ENCODE measurements at places on chromosomes 3 and 15. TPM values are rescaled to one million over a fixed set of nuclear protein-coding genes. Genes with fewer than 3 reads are reported as not detected.

GRCh38 chr3:127671523-127672428 is 976 bp upstream of the ABTB1 start:
- no peaks in the 10 kb centered on the region for H3K36me3 ChIP-seq
- H3K4me1 ChIP-seq: peaks cover 43% of the 10 kb centered on the region
- no peak for DNase-seq
- H3K4me3 ChIP-seq: peak overlapping the region; percentile 91

The IL5RA gene
- total RNA-seq: not detected

DNA sequence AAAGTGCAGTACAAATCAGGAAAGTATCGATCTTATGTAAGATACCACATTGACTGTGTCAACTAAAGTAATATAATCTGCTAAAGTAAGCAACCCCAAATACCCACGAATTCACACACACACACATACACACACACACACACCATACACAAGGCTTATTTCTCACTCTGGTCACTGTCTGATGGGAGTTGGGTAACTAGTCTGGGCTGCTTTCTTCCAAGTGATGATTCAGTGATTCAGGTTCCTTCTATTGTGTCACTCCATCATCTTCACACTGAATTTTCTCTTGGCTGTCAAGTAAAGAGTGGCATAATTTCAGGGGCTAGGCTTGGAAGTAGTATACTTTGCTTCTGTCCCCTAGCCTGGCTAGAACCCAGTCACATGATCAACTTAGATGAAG is 104.8 kb upstream of the CCDC54 start:
- H3K27ac ChIP-seq: no peak overlapping the region
- no peaks in the 10 kb centered on the region for H3K4me1 ChIP-seq
- H3K36me3 ChIP-seq: no peaks in the 10 kb centered on the region
- DNase-seq: no peak
- no peak overlapping the region for H3K4me3 ChIP-seq

DNA sequence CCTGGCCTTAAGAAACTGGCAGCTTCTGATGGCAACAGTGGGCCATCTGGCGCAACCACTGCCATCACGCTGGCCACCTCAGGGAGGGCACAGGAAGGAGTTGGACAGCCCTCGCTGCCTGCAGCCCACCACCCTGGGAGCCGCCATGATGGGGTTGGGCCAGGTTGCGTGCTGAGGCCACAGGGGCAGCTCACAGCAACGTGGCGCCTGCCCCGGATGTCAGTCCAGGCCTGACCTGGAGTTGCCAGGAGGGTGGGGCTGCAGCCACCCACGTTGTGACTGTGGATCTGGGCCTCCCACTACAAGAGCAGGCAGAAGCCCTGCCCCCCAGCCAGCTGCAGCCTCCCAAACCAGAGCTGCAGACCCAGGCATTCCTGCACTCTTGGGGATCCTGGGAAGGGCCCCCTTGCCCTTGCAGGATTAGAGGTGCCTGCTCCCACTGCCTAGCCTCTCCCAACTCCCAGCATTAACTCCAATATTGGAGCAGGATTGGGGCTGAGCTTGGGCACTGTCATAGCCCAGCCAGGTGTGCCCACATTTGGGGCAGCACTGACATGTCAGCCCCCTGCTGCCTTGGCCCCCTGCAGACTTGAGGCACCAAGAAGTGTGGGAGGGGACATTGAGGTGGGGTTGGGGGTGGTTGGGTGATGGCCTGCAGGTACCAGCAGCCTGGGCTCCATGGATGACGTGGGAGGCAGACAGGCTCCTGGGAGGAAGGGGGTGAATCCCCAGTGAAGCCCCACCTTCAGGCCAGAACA is 468.9 kb upstream of the CCDC54 start:
- no peak overlapping the region for H3K27ac ChIP-seq
- no peak overlapping the region for H3K4me3 ChIP-seq
- H3K27me3 ChIP-seq: no peaks in the 10 kb centered on the region
- no peaks in the 10 kb centered on the region for H3K4me1 ChIP-seq
- no peak for DNase-seq

DNA sequence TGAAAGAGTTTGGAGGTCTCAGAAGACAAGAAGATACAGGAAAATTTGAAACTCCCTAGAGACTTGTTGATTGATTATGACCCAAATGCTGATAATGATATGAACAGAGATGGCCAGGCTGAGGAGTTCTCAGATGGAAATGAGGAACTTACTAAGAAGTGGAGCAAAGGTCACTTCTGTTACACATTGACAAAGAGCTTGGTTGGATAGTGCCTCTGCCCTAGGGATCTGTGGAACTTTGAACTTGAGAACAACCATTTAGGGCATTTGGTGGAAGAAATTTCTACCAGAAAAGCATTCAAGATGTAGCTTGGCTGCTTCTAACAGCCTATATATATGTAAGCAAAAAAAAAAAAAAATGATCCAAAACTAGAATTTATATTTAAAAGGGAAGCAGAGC is 48.9 kb upstream of the NAALADL2 start:
- no peak overlapping the region for H3K4me3 ChIP-seq
- DNase-seq: no peak
- no peaks in the 10 kb centered on the region for H3K27me3 ChIP-seq
- no peaks in the 10 kb centered on the region for H3K4me1 ChIP-seq
- no peak overlapping the region for H3K27ac ChIP-seq
- no peaks in the 10 kb centered on the region for H3K36me3 ChIP-seq

- no peak for DNase-seq
- H3K4me1 ChIP-seq: peaks cover 9% of the 10 kb centered on the region
- no peaks in the 10 kb centered on the region for H3K27me3 ChIP-seq
Observed at GRCh38 chr3:153210146-153210545, 48.1 kb downstream of the RAP2B start.

DNA sequence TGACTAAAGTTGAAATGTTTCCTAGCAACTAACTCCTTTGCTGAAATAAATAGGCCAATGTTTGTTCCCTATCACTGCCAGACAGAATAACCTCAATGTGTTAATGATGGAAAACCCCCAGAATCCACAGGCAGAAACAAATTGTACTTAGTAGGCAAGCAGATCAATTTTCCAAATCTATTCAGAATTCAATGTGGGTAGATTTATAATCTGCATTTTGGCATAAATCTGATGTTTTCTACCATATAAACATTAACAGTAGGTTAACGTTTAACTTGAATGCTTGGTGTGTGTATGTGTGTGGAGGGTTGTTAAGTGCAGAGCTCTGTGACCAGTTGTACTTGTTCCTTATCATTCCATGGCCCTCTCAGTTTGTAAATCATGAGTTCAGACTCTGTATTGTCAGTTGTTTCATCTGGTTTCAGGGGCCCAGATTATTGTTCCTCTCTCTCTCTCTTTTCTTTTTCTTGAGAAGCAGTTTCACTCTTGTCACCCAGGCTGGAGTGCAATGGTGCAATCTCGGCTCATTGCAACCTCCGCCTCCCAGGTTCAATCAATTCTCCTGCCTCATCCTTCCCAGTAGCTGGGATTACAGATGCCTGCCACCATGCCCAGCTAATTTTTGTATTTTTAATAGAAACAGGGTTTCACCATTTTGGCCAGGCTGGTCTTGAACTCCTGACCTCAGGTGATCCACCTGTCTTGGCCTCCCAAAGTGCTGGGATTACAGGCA is 32.8 kb downstream of the PLSCR1 start:
- H3K27me3 ChIP-seq: no peaks in the 10 kb centered on the region
- no peak overlapping the region for H3K27ac ChIP-seq
- no peak for DNase-seq
- no peaks in the 10 kb centered on the region for H3K36me3 ChIP-seq
- peaks cover 8% of the 10 kb centered on the region for H3K4me1 ChIP-seq
- no peak overlapping the region for H3K4me3 ChIP-seq

GRCh38 chr3:156819842-156820691 is 6.1 kb upstream of the LEKR1 start:
- H3K27ac ChIP-seq: no peak overlapping the region
- no peak overlapping the region for H3K4me3 ChIP-seq

The SIDT1 gene
- 44.0 TPM for total RNA-seq

- no peak overlapping the region for H3K4me3 ChIP-seq
- H3K36me3 ChIP-seq: no peaks in the 10 kb centered on the region
- H3K27ac ChIP-seq: no peak overlapping the region
- no peaks in the 10 kb centered on the region for H3K27me3 ChIP-seq
Observed at GRCh38 chr3:159322322-159322939, 520.6 kb downstream of the MFSD1 start.

The CKMT1B gene
- 29.7 TPM for total RNA-seq

- H3K4me3 ChIP-seq: no peak overlapping the region
Observed at GRCh38 chr15:74032606-74033561, 38.4 kb downstream of the PML start.

The BUB1B gene
- 5.6 TPM for total RNA-seq

DNA sequence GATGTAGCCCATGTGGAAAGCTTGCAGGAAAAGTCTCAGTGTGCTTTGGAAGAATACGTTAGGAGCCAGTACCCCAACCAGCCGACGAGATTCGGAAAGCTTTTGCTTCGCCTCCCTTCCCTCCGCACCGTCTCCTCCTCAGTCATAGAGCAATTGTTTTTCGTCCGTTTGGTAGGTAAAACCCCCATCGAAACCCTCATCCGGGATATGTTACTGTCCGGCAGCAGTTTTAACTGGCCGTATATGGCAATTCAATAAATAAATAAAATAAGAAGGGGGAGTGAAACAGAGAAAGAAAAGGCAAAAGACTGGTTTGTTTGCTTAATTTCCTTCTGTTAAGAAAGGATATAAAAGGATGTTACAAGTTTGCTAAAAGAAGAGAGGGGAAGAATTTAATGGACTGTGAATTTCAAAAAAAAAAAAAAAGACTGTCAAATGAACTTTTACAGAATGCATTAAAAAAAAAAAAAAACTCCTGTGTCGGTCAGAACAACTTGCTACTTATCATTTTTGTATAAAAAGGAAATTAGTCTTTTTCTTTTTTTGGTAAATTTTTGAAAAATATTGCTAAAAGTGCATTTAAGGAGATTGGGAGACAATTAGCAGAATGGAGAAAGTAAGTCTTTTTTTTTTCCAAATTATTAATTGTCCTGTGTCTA is 7.0 kb downstream of the NR2F2 start:
- H3K27ac ChIP-seq: peak overlapping the region; percentile 99
- H3K4me1 ChIP-seq: peaks cover 4% of the 10 kb centered on the region
- no peak for DNase-seq
- H3K36me3 ChIP-seq: no peaks in the 10 kb centered on the region

The CCR2 gene
- total RNA-seq: 1.2 TPM

DNA sequence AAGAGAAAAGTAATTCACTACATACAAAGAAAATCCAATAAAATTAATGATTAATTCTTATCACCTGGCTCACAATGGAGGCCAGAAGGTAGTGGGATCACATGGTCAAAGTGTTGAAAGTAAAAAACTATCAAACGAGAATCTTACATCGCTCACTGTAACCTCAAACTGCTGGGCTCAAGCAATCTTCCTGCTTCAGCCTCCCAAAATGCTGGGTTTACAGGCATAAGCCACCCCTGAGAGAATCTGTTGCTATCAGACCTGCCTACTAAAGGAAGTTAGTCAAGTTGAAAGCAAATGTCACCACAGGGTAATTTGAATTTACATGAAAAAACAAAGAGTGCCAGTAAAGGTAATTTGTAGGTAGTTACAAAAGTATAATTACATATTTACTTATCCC is 103.3 kb downstream of the PCCB start:
- H3K36me3 ChIP-seq: no peaks in the 10 kb centered on the region
- H3K27me3 ChIP-seq: no peaks in the 10 kb centered on the region
- H3K27ac ChIP-seq: no peak overlapping the region
- no peak for DNase-seq
- no peak overlapping the region for H3K4me3 ChIP-seq

The P2RY1 gene
- total RNA-seq: 17.9 TPM

DNA sequence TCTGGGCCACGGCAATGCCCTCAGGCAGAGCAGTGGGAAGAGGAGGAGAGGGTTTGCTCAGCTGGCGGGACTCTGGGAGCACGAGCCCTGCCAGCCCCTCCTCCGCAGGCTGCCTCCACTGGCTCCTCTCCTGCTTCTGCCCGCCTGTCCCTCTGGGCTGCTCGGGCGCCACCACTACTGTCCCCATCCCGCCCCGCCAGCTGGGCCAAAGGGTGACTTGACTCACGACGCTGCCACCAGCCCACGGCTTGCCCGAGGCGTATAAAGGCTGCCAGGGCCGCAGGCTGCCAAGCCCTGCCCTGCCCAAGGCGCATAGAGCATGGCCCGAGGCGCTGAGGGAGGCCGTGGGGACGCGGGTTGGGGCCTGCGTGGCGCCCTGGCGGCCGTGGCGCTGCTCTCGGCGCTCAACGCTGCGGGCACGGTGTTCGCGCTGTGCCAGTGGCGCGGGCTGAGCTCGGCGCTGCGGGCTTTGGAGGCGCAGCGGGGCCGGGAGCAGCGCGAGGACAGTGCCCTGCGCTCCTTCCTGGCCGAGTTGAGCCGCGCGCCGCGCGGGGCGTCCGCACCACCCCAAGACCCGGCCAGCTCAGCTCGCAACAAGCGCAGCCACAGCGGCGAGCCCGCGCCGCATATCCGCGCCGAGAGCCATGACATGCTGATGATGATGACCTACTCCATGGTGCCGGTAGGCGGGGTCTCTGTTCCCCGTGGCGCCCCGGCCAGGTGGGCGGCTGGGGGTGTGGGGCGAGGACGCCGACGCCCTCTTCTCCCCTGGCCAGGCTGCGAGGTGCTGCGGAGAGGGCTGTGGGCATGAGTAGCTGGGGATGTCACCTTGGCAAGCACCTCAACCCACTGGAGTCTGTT is at the start of gene GLDN:
TSS of gene GLDN (plus strand) at position 290 of the 861 bp plus-strand sequence. CDS start at position 320, 30 bp downstream.
- peak within 1 kb of the TSS; percentile 32 for H3K4me3 ChIP-seq
- no peaks in the 10 kb centered on the region for H3K27me3 ChIP-seq
- no peak for DNase-seq
- no peaks in the 10 kb centered on the region for H3K36me3 ChIP-seq
- H3K4me1 ChIP-seq: peaks cover 14% of the 10 kb centered on the region

The CHRD gene
- total RNA-seq: 32.7 TPM

The DGKG gene
- total RNA-seq: 2.5 TPM

The CTXN2 gene
- not detected for total RNA-seq

DNA sequence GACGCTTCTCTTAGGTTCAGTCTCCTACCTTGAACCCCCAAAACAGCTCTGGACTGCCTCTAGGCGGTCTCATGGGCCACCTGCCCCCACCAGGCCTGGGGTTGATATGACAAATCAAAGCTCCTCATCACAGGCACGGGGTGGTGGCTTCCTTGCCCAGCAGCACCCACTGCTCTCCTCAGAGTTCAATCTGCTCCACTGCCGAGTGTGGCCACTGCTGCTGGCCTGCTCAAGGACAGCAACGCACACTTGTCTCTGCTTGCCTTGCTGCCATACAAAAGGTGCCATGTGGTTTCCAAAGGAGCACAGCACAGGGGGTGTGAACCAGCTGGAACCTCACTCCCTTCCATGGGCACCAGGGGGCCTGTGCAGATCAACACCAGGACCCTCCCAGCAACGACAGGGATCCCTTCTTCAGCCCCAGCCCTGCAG is 10.2 kb downstream of the KBTBD13 start:
- no peaks in the 10 kb centered on the region for H3K27me3 ChIP-seq
- peak overlapping the region; percentile 58 for H3K27ac ChIP-seq
- no peak for DNase-seq
- H3K4me1 ChIP-seq: peaks cover 53% of the 10 kb centered on the region

- H3K27ac ChIP-seq: peak overlapping the region; percentile 47
- H3K4me3 ChIP-seq: no peak overlapping the region
- H3K27me3 ChIP-seq: no peaks in the 10 kb centered on the region
- H3K36me3 ChIP-seq: no peaks in the 10 kb centered on the region
- DNase-seq: no peak
Observed at GRCh38 chr15:63335543-63336240, 46.0 kb downstream of the CA12 start.

The AADAC gene
- 2.0 TPM for total RNA-seq

- DNase-seq: no peak
- H3K27me3 ChIP-seq: no peaks in the 10 kb centered on the region
- no peaks in the 10 kb centered on the region for H3K4me1 ChIP-seq
- no peak overlapping the region for H3K4me3 ChIP-seq
- H3K36me3 ChIP-seq: no peaks in the 10 kb centered on the region
Observed at GRCh38 chr3:179719048-179719734, 66.4 kb downstream of the USP13 start.

- H3K27ac ChIP-seq: no peak overlapping the region
- no peak for DNase-seq
- H3K4me1 ChIP-seq: no peaks in the 10 kb centered on the region
Observed at GRCh38 chr15:79721256-79721655, 175.6 kb downstream of the MTHFS start.

Data from vagina (tissue), 2 donors.